ENCODE measurements at places on chromosomes 3 and 15.

DNA sequence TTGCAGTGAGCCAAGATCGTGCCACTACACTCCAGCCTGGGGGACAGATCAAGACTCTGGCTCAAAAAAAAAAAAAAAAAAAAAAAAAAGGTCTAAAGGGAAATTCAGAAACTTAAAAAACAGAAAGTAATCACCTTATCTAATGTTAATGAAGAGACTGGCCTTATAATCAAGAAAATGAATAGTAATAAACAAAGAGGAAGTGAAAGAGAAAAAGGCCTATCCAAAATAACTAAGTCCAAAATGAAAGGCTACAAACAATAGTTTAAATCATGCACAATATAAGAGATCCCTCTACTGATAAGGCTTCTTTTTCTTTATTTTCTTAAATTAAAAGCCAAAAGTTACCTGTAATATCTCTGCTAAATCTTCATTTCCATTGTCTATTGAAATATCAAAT lies 37.1 kb upstream of the HDC start:
- no peak for DNase-seq

DNA sequence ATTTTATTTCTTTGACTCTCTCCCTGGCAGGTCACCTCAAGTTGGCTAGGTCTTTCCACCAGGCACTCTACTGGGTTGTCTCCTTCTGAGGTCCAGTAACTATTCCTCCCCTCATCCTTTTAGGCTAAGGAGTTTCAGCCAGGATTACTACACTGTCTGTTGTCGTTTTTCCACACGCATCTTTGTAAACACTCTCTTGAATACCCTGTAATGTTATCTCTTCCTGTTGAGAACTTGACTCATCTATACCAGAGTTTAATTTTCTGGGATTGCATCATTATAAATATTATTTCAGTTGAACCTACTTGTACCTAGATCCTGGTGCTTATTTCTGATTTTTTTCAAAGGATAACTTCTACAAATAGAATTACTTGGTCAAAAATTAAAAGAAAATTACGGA lies 138.3 kb downstream of the SQOR start:
- DNase-seq, result no peak

GRCh38 chr3:170040418-170040817 lies 2.6 kb downstream of the GPR160 start:
- DNase-seq, result no peak

DNA sequence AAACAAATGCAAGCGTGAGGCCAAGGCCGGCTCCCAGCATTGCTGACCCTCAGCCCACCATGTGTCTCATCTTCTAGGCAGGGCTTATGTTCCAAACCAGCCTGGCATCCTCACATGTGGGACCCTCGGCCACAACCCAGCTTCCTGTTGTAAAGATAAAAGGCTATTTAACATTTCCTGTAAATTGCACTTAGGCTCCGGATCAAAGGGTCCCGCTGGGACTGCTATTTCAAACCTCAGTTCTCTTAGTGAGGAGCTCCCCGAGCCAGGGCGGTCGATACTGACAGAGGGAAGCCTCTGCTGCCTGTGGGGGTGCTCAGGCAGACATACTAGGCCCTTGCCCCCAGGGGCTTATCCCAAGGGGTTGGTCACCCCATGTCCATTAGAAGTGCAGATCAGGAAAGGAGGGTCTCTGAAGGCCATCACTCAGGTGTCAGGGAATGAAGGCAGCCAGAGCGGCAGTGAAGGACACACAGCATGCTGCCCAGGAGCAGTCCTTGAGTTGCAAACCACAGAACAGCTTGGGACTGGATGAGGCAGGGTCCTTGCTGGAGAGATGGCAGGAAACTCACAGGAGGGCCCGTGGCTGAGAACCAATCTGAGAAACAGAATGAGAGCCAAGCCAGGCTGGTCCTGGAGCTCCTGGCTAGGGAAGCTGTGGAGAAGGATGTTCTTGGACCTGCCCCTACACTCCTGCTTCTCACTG lies 239.9 kb downstream of the TLE3 start:
- DNase-seq, result no peak

DNA sequence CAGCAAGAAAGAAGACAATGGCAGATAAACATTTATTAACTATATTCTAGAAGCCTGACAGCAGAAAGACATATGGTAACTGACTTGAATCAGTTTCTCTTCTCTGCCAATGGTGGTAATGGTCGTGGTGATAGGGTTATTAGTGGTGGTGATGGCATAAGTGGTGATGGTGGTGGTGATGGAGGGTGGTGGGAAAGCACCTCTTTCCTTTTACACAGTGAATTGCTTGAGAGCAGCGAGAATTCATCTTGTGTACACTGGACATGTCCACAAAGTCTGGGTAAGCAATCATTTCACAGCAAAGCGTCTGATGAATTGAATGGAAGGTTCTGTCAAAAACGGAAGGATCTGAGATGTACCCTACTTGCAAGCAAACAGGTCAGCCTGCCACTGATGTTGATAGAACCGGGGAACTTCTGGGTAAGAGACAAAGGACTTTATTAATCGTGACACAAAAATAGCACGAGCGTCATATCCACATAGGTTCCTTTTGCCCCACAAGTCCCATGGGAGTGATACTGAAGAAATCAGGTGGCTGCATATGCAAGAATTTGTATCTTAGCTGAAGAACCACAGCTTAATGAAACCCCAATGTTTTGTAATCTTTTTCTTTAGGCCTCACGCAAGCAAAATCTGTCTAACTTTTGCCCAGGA lies 23.5 kb upstream of the TBC1D5 start:
- no peak for DNase-seq

GRCh38 chr3:105349684-105350387 lies 16.9 kb upstream of the ALCAM start:
- no peak for DNase-seq

DNA sequence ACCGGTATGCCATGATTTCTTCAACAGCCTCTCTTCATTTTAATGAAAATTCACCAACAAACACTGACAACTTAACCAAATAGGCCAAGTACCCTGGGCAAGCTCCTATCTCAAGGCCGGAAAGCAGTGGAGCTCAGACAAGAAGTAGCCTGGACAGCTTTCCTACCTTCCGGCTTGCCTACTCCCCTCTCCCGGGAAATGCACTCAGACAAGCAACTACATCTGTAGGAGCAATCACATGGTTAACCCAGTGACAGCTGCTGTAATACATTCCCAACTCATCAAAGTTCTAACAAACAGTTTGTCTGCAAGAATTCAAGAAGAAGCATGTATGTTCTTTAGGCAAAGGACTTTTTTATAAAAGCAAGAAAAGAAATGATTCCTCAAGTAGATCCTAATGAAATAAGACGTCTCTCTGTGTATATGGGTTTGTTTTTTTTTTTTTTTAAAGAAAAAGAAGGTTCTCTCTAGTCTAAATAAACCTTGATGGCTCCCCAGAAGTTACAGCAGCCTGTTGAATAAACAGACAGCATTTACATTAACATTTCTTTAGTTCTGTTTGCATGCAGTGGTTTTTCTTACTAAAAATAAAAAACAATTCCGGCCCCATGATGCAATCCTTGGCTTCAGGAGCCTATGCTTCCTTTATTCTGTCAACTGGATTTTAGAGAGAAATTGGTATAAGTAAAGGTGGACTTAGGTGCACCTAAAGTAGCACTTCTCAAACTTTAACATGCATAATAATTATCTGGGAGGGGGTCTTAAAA lies 278.7 kb downstream of the NEK10 start:
- DNase-seq, result no peak

DNA sequence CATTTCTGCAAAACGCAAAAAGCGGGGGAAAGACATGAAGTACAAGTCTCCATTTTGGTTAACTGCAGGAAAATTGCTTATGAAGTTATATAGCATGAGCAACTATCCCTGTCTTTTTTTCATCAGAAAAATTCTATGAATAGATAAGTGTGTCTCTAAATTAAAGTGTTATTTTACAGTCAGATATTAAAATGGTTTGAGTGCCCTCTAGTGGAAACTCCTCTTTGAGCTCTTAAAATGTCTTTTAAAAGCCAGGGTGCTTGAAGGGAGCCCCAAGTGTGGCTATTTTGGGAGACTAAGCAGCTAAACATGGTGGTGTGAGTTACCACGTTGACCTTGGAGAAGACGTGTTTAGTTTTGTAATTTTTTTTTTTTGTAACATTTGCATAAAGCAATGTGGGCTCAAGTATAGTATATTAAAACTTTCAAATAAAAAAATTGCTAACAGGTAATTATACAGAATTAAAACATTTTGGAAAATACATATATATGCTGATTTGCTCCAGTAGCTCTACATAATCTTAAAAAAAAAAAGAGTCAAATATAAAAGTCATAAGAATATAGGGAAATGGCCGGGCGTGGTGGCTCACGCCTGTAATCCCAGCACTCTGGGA lies 77.2 kb downstream of the PPP2R3A start:
- DNase-seq, result no peak

DNA sequence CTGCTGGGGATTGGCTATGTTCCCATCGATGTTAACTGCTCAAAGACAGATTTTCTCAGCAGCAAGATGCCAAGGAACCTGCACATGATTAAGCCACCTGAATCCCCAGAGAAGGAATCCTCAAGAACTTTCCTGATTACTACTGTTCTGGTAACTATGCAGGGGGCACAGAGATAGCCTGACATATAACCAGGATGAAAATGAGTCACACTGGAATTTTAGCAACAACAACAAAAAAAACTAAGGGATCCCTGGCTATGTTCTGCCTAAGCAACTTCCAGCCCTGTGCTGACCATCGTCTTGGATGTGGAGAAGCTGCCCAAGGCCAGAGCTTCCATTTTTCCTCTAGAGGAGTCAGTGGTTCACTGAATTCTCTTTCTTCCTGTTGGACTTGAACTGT lies 13.8 kb downstream of the RIOX2 start:
- DNase-seq, result no peak

DNA sequence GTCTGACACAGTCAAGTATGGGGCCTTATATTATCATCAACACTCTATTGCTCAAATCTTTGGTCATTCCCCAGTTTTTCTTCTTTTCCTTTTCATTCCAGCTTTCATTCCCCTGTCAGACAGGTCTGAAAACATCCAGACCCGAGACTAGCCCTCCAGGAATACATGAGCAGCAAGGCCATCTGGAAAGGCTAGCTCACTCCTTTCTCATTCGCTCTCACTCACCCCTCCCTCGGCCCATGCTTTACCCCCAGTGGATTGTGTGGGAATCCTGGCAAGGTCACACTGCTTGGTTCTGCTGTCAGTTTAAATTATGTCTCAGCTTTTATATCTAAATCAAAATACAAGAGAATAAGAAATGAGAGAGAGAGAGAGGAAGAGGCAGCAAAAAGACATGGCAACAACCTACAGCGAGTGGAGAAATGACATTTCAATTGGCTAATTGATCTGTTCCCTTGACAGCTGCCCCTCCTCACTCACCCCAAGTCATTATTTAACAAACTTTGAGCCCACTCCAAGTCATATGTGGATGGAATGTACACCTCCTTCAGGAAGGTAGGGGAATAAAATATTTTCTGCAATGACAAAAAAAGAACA lies 962.2 kb downstream of the TUSC7 start:
- no peak for DNase-seq

DNA sequence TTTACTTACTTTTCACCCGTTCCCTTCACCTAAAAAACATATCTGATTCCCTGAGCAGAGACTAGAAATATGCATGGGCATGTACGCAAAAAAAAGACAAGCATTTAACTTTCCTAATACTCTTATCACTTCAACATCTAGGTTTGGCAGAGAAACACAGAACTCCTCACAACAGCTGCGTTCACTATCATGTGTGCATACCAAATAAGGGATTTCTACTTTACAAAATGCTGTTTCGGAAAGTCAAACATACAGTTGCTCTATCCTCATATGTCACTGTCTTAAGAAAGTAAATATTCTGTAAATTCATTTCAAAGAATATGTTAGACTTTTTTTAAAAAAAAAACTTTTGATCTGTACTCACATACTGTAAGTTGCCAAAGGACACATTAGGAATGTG lies 65.1 kb upstream of the CBLB start:
- no peak for DNase-seq

DNA sequence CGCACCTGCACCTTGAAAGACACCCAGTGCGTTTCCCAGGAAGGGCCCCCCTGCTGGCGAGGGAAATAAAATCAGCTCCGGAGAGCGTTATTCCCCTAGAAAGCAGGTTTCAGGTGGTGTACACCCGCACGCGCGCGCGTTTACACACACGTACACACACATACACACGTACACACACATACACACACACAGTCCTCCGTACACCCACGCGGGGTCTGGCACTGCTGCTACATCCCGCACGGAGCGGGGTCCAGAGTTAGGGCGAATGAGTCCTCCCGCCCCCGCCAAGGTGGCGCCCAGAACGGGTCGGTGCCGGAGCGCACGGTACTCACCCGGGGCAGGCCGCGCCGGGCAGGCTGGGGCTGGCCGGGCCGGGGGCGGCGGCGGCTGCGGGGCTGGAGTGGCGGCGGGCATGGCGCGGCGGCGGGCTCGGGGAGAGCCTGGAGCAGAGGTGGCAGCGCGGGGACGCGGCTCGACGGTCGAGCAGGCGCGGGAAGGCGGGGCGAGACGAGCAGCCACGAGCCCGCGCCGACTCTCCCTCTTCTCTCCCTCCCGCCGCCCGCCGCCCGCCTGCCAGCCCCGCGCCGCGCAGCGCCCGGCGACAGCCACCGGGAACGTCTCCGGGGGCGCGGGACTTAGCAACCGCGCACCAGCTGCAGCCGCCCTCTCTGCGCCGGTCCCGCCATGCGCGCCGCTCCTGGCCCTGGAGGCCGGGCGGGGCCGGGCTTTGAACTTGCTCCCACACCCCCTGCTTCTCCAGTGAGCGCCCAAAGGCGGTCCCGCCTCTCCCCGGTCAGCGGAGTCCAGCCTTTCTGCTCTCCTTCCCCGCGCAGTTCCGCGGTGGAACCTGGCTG lies at the start of gene DCLK3:
TSS of gene DCLK3 (minus strand) at position 704 of the 854 bp plus-strand sequence. CDS start at position 414, 290 bp downstream.
- DNase-seq, result no peak

DNA sequence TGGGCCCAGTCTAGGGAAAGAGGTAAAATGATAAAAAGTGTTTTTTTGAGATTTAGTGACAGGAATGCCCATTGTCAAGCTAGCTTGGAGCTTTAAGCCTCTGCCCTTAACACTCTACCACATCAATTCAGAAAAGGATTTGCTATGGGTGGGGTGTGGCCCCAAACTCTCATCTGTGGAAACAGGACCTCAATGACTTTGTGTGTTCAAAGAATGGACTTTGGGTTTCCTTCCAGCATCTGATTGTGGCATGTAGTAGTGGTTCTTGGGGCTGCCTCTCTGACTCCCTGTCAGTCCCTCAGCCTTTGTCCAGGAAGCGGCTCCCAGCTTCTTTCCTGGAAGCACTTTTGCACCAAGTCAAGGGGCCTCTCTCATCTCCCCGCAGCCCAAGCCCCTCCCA lies 56.1 kb downstream of the CCNL1 start:
- no peak for DNase-seq

DNA sequence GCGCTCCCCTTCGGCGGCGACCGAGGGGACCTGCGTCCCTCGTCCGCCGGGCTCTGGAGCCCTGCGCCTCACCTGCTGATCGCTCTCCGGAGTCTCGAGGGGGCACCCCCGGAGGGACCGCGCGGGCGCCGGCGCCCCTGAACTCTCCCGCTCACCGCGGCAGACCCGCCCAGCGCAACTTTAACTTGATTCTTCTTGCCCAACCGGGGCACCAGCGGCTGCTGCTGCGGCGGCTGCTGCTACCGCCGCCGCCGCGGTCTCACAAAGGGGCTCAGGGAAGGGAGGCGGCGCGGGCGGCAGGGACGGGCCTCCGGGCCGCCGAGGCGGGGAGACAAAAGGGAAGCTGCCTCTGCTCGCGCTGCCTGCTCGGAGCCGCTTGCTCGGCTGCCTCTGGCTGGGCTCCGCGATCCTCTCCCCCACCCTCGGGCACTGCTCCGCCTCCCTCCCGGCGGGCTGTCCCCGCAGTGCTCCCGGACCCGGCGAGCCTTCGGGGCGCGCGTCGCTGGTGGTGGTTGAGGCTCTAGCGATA lies at the start of gene PPM1L:
TSS of gene PPM1L (plus strand) at position 456 of the 529 bp plus-strand sequence.
- peak; percentile 65 for DNase-seq

Measured in CD4-positive, alpha-beta T cell treated with Interferon gamma for 1 hour (primary cell).